ENCODE measurements at places on chromosomes 7 and 10.

GRCh38 chr10:108465871-108466641 is 1301.5 kb upstream of the SORCS1 start:
- peak; percentile 32 for DNase-seq

DNA sequence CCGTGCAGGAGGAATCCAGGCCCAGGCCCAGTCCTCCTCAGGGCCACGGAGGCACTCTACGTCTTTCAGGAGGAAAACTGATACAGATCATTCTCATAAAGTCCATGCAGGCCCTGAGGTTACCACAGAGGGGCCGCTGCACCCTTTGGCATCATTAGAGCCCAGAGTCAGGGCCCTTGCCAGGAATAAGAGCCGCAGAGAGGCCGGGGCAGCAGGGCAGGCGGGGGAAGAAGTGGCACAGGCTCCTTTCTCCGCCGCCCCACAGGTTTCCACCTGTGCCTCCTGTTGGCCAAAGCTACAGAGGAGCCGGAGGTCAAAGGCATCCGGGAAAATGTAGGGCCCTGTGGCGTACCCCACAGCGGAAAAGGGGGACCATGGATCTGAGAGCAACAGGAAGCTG is 366.6 kb upstream of the SHH start:
- DNase-seq: no peak

DNA sequence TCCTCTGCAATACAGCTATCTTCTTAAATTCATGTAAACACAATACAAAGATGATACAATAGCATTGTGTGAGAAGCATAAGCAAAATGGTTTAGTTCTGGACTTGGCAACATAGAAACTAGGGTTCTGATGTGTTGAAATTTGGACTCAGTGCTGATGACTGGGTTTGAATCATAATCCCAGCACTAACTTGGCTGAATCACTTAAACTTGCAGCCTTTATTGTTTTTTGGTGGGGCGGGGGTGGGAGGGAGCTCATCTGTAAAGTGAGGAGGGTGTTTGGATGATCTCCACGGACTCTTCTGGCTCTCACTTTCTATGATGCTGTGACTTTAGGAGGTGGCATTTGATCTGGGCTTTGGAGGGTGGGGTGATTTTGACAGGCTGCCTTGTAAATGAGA is 158.2 kb downstream of the WNT2 start:
- DNase-seq: peak; percentile 93

GRCh38 chr10:86203162-86203905 is 163.3 kb downstream of the GRID1 start:
- DNase-seq: no peak

- no peak for DNase-seq
These were observed 59.0 kb downstream of the CSGALNACT2 start for GRCh38 chr10:43196981-43197833.

GRCh38 chr7:39291628-39292410 is 274.4 kb upstream of the YAE1 start:
- DNase-seq: no peak

GRCh38 chr10:124227055-124227975 is 133.9 kb upstream of the CHST15 start:
- no peak for DNase-seq

GRCh38 chr10:70726909-70727495 is 54.7 kb downstream of the ADAMTS14 start:
- no peak for DNase-seq

DNA sequence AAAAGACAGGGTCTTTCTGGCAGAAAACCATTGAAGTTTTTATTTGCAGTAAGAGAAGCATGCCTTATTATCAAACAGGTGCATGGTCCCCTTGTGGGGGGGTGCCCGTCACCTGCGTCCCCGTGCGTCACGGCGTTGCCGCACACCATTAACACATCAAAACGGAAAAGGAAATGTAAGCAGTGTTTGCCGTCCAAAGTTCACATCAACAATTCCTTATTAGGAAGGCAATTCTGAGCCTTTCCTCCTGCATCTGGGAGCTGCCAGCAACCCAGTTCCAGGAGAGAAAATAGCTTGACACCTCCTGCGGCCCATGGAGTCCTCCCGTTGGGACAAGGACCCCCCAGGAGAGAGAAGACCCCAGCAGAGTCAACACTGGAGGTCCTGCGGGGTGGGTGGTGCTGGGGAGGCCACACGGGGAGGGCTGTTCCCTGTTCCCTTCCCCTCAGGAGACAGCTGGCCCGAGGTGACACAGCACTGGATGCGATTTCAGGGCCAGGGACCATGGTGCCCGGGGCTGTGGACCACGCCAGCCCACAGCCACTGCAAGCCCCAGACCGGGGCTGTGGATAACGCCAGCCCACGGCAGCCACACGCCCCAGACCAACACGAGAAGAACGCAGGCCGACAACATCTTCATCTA is 39.5 kb downstream of the DIP2C start:
- no peak for DNase-seq
